Cortex of kidney (tissue), 1 donor: ENCODE measurements at places on chromosomes 11 and 22.

- DNase-seq = no peak
These were observed 38.4 kb upstream of the CRYBB3 start for GRCh38 chr22:25161017-25161915.

DNA sequence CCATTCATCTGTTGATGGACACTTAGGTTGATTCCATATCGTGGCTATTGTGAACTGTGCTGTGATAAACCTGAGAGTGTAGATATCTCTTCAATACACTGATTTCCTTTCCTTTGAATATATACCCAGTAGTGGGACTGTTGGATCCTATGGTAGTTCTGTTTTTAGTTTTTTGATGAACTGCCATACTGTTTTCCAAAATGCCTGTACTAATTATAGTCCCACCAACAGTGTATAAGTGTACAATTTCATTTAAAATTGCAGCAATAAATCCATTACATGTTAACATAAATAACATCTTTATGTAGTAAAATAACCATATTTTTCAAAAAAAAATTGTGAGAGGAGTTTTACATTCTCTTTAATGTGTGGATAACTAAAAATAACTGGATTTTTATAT, 65.0 kb upstream of the SYT9 start:
- DNase-seq = no peak

- no peak for DNase-seq
These were observed 780.9 kb upstream of the RAG2 start for GRCh38 chr11:37378958-37379357.

GRCh38 chr11:14300661-14301304, 58.2 kb downstream of the RRAS2 start:
- no peak for DNase-seq

GRCh38 chr22:50270666-50271394, 650 bp upstream of the MAPK11 start:
- DNase-seq = no peak

DNA sequence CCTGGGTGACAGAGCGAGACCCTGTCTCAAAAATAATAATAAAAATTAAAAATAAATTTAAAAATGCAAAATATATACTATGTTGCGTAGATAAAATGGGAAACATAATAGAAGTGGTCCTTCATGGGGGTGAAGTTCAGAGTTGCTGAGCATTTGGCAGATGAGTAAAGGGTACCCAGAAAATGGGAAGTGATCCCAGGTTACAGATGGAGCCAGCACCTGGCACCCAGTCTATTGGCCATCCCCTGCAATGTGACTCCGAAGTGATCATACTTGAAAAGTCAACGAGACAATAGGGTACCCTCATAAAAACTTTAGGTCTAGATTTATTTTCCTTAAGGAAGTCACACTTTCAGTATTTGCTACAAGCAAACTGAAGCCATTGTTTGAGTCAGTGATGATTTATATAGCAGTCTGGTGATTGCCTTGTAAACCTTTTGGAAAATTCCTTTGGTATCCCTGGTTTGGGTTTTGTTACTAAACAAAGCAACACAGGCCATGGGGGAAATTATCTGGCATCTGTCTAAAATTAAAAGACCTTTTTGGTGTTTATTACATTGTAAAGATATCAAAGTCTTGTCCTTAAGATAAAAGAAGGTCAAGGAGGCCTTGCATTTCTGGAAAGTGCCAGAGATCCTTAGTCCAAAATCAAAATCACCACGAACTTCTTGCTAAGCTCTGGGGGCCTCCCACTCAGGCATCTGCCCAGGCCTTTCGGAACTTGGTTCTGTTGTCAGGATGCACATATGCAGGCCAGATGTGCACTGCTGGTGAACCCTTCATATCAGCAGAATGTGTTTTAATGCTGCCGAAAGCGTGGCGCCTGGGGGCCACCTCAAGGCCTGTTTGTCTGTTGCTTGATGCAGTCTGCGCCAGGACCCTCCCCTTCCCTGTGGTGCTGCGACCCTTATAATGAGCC, 4.3 kb downstream of the SMARCB1 start:
- DNase-seq = no peak

DNA sequence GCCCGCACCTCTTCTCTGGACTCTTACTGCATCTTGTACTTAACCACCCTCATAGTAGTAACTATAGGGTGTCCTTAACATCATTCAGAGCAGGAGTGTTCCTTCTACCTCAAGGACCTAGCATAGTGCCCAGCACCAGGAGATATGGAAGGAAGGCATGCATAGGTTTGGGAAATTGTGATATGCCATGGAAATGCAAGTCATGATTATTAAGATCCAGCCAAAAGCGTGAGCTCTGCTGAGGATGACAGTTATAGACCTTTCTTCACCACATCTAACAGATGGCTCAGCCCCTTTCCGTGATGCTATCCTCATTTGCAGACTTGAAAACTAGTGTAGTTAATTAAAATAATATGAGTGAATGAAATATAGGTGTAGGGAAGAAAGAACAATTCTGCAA, 746.1 kb downstream of the NTM start:
- no peak for DNase-seq

DNA sequence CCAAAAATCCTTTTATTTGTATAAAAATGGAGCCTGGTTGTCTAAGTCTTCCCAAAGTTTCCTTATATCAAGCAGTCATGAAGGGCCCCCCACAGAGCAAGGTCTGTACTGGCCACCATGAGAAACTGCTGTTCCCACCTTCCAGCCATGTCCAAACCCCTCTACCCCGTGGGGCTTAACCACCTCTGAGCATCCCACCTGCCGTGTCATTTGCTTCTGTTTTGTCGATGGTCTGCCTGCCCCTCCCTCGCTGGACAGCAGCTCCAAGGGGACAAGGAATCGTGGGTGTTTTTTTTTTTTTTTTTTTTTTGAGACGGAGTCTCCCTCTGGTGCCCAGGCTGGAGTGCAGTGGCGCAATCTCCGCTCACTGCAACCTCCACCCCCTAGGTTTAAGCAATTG, 11.1 kb upstream of the ANO1 start:
- DNase-seq = no peak

DNA sequence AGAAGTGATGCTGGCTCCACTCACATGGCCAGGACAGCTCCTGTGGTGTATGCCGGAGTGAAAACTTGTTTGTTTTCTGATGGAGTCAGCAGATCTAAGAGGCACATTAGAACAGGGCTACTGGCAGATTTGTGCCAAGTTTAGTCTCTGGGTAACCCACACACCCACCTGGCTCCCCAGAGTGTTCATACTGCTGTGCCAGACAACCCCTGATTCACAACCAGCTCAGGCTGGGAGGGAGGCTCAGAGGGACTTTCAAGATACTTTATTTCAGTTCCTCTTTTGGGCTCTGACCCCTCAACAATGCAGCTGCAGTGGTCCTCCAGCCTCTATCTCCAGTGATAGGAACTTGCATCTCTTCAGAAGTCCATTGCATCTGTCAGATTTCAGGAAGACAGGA, 8.5 kb downstream of the NTM start:
- DNase-seq = no peak

DNA sequence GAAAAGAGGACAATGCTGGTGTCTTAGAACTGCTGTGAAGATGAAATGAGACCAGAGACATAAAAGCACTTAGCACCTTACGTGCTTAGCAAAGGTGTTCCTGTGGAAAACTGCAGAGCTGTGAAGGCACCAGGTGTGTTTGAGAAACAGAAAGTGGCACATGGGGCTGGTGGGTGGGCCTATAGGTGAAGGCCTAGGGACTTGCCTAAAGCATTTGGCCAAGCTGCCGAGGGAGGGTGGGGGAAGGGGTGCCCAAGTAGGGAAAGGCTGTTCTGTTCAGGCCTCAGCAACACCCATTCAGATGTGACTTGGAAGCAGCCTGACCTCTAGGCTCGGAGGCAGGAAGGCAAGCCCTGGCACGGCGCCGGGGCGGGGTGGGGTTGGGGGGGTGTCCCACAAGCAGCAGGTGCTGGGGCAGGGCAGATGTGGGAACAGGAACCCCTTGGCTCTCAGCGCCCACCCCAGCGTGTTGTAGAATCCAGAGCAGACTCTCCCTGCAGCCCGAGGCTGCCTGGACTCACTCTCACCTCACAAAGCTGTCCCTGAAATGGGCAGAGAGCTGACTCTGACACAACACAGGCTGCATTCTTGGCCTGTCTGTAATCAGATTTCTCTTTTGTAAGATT, 366.7 kb upstream of the NARS2 start:
- DNase-seq = no peak

- no peak for DNase-seq
These were observed 1112.4 kb upstream of the CNTN5 start for GRCh38 chr11:97908354-97908753.

- DNase-seq = no peak
These were observed 5.3 kb downstream of the BIRC3 start for GRCh38 chr11:102322560-102322959.

DNA sequence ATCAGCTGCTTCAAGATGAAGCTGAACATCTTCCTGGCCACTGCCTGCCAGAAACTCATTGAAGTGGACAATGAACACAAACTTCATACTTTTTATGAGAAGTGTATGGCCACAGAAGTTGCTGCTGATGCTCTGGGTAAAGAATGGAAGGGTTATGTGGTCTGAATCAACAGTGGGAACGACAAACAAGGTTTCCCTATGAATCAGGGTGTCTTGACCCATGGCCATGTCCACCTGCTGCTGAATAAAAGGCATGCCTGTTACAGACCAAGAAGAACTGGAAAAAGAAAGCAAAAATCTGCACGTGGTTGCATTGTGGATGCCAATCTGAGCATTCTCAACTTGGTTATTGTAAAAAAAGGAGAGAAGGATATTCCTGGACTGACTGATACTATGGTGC, 22.2 kb upstream of the BIRC3 start:
- no peak for DNase-seq

- DNase-seq = no peak
These were observed 60.0 kb upstream of the NECTIN1 start for GRCh38 chr11:119788911-119789560.

DNA sequence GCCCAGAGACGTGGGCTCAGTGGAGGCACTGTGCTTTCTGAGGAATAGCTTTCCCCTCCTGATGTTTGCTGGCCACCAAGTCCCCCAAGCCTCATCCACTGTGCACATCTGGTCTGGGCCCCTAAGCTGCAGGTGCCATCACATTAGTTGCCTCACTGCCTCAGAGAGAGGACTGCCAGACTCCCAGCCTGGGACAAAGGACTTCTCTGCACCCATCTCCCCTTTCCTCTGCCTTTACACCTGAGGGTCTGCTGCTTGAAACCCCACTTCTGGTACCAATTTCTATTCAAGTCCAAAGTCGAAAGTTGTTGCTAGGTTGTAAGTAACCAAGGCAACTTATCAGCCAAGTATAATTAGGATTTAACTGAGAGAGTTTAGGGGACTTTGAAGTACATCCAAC, 3.7 kb upstream of the LZTR1 start:
- DNase-seq = no peak

- DNase-seq = no peak
These were observed 79.5 kb downstream of the HORMAD2 start for GRCh38 chr22:30159561-30160353.

- no peak for DNase-seq
These were observed 3.8 kb downstream of the CD81 start for GRCh38 chr11:2380807-2381350.

DNA sequence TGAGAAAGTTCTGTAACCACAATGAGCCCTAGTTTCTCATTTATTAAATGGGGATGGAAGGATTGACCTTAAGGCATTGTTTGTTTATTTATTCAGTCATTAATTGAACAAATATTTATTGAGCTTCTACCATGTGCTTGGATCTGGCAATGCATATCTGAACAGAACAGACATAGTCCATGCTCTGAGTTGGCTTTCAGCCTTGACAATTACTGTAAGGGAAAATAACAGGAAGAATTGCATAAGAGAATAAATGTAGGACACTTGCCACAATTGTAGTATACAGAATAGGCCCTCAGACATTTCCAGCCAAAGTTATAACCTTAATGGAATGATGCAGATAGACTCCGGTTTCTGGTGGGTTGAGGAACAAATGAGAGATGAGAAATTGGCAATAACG, 160.5 kb upstream of the TTC12 start:
- no peak for DNase-seq

GRCh38 chr22:46240073-46240472, 10.0 kb downstream of the CDPF1 start:
- no peak for DNase-seq

GRCh38 chr11:126857860-126858808, 142.4 kb downstream of the KIRREL3 start:
- no peak for DNase-seq

GRCh38 chr22:36510966-36511881, 4.4 kb upstream of the FOXRED2 start:
- no peak for DNase-seq

DNA sequence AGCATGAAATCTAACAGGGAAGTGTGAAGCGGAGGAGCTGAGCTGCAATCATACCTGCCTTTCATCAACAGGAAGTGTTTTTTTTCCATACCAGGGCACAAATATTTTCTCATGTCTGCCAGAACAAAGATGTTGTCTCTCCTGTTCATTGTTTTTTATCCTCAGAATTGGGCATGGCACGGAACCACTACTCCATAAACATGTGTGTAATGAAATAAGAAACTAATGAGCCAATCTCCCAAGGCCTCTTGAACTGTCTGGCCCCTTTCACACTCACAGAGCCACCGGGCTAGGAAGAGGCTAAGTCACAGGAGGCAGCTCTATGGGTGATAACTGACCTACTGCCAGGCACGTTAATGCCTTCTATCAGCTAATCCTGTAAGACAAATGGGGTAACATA, 124.4 kb downstream of the ETS1 start:
- DNase-seq = no peak

DNA sequence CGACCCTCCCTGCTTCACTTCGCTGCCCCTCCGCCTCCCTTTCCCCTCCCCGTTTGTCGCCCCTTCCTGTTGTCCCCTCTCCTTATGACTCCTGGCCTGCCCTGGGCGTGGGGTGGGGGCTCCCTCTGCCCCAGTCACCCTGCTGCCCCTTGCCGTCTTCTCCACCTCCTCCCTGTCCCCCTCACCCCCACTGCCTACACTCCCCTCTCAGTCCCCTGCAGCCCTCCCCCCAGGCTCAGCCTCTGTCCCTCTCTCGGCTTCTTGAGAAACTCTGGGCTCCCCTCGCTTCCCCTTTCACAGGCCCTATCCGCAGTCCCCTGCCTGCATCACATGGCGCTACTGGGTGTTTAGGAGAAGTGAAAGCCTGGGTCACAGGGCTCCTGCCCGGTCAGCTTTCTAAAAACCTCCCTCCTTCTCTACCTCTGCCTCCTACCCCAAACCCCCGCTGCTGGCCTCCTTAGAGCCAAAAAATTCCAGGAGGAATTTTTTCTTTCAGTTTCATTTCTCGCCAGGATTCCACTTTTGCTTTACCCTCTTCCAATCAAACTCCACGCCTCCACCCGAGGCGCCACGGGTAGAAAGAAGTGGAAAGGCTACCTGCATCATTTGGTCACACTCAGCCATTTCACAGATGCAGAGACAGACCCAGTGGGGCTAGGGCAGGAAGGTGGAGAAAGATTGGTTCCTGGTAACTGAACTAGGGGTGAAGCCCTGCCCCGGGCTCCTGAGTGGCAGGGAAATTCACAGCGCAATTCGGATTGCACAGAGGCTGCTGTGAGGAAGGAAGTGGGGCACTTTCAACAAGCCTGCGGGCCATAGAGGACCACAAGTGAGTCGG, at the start of gene SLC15A3:
SLC15A3 (minus strand) TSS at position 273 of the 838 bp plus-strand sequence. CDS start 625 bp downstream, outside the sequence.
- DNase-seq = no peak

DNA sequence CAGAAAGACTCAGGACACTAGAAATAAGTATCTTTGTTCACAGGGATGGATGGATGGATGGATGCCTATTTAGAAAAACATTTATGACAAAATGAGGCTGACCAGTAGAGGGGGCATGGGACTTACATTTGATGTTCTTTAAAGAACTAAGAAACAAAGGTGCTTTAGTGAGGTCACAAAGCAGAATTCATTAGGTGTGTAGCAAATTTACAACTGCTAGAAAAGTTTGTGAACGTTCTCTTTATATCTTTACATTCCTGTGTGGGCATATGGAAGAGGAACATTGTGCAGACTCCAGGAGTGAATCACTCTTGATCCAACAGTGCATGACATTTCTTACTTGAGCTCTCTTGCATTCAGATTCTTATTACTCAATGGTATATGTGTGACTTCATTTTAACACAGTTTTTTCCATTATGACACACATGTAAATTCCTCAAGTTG, 15.8 kb upstream of the SIK2 start:
- DNase-seq = no peak
